ENCODE measurements at places on chromosomes 6 and 20. TPM values are rescaled to one million over a fixed set of nuclear protein-coding genes. Genes with fewer than 3 reads are reported as not detected.

SDCBP2 gene
- 1.3 TPM for total RNA-seq

SCGN gene
- total RNA-seq = not detected

LY6G6F gene
- not detected for total RNA-seq

TTK gene
- 27.6 TPM for total RNA-seq

FERMT1 gene
- 4.3 TPM for total RNA-seq

LRRC73 gene
- under 0.01 TPM for total RNA-seq

CLPSL2 gene
- not detected for total RNA-seq

SASH1 gene
- 58.9 TPM for total RNA-seq

SLC44A4 gene
- total RNA-seq = not detected

BACH2 gene
- total RNA-seq = 0.64 TPM

ZNF318 gene
- 12.5 TPM for total RNA-seq

OR12D3 gene
- not detected for total RNA-seq

PAX1 gene
- total RNA-seq = not detected

PHACTR1 gene
- total RNA-seq = 0.43 TPM

MAS1 gene
- not detected for total RNA-seq

SCRT2 gene
- total RNA-seq = not detected

WFDC5 gene
- not detected for total RNA-seq

FAM83B gene
- 0.43 TPM for total RNA-seq

REPS1 gene
- total RNA-seq = 43.2 TPM

AGER gene
- total RNA-seq = 0.86 TPM

Measured in fibroblast of villous mesenchyme (primary cell).